Foreskin fibroblast (primary cell): ENCODE measurements at places on chromosomes 13 and 19.

- DNase-seq = no peak
Observed at GRCh38 chr19:55520691-55521292, 16.1 kb downstream of the SBK2 start.

DNA sequence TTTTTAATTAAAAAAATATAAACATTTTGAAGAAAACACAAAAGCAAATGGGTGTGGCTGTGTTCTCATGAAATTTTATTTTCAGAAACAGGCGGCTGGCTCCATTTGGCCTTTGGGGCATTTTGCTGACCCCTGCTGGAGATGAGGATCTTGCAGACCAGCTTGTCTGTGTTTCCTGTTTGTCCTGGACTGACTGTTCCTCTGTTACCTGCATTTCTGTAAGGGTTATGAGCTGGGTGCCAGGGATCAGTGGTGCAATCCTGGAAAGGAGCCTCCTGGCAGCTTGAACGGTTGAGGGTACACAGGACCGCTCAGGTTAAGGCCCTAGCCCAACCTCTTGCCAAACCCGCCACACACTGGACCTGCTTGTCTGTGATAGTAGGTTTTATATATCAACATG lies 49.9 kb downstream of the ZNF787 start:
- DNase-seq = no peak

- peak; percentile 26 for DNase-seq
Observed at GRCh38 chr19:55454787-55455243, 6.6 kb downstream of the ISOC2 start.

- no peak for DNase-seq
Observed at GRCh38 chr13:40139896-40140520, 484.5 kb downstream of the COG6 start.

GRCh38 chr13:29702912-29703351 lies 107.4 kb upstream of the SLC7A1 start:
- peak; percentile 93 for DNase-seq

DNA sequence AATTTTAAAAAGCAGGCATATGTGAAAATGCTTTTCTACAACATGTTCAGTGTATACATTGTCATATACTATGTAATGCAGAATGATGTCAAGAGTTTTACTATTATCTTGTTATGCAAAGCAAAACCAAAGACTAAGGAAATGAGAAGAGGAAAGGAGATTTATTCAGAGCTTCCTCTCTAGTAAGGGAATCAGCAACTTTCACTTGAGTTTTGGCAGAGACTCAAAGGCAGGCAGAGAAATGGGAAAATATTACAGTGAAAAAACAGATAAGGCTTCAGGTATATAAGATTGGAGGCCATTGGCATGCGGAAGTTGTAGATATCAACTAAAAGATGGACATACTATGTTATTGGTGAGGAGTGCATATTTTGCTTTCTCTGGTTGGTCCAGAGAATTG lies 512.0 kb upstream of the PCDH20 start:
- DNase-seq = no peak

DNA sequence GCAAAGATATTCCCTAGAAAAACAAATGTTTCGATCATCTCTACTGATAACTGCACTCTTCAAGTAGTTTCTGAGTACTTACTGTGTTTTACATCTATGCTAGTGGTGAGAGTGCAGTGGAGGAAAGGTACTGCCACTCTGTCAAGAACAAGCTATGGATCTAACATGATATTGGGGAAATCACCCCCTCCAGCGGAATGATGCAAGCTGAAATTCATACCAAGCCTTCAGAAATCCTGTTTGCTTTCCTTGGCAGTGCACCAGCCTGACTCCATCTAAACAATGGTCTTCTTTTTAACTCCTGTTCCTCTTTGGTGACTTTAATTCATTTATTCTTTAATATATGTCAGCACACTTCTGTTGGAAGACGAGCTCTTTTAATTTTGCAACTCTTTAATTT lies 238.0 kb downstream of the PCDH9 start:
- peak; percentile 71 for DNase-seq

- peak; percentile 89 for DNase-seq
Observed at GRCh38 chr13:102825921-102826706, 19.7 kb upstream of the ERCC5 start.

GRCh38 chr19:4233282-4233853 lies 4.0 kb downstream of the EBI3 start:
- peak; percentile 41 for DNase-seq

DNA sequence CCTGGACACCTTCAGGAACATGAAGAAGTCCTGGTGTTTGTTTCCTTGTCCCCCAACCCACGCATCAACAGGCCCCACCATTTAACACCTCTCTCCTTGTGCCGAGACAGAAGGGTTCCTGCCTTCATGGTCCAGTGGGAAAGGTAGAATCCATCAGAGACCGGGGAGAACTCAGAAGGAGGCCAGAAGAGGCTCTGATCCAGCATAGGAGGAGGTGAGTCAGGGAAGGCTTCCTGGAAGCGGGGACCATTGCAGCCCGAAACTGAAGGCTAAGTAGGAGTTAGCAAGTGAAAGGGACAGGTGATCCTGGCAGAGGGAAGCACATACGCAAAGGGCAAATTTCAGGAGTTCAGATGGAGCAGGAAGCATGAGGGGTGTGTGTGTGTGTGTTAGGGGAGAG lies 484 bp downstream of the ICAM3 start:
- DNase-seq = no peak

DNA sequence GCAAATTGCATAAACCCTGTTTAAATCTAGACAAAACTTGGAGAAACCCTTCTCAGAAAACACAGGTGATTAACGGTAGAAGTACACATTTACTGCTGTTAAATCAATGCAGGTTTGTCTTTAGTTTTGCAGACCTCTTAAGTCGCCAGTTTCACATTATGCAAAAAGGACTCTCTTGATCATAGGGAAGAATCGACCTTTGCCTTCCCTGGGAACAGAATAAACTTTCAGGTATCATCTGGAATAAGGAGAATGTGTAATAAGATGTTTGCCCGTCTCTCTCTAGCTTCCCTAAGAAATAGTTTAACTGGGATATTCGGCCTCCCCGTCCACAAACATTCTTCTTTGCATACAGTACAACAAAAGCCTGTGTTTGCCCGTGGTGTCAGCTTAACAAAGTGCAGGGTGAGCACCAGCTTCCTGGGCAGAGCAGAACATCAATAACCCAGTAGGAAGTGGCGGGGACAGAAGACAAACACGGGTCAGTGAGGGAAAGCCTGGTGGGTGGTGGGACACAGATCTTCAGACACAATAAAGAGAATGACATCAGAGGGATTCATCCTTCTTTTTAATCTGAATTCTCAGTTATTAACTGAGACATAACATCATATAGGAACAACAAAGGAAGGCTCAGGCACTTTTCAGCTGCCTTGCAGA lies 1077.7 kb upstream of the SLC10A2 start:
- DNase-seq = peak; percentile 1

- DNase-seq = no peak
Observed at GRCh38 chr19:39308531-39309304, 11.9 kb downstream of the LRFN1 start.

DNA sequence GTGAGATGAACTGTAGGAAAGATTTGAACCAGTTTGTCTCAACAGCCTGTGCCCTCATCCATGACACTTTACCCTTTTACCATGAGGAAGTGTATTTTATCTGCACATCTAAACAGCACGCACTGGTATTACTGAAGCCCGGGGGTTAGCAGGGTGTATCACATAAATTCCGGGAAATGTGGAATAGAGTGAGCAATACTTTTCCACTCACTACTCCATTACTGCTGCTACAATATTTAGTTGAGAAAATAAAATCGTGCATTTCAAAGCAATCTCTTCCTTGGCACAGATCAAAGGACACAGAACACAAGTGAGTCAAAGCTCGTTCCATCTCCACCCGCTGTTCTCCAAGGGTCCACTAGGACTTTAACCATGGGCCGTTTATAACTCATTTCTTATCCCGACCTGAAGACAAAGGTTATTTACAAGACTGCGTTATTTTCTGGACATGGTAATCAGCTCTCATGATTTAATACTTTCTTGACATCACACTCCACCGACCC lies 35.2 kb downstream of the STK24 start:
- DNase-seq = peak; percentile 50

- peak; percentile 24 for DNase-seq
Observed at GRCh38 chr19:39448271-39448670, 2.9 kb downstream of the SUPT5H start.

DNA sequence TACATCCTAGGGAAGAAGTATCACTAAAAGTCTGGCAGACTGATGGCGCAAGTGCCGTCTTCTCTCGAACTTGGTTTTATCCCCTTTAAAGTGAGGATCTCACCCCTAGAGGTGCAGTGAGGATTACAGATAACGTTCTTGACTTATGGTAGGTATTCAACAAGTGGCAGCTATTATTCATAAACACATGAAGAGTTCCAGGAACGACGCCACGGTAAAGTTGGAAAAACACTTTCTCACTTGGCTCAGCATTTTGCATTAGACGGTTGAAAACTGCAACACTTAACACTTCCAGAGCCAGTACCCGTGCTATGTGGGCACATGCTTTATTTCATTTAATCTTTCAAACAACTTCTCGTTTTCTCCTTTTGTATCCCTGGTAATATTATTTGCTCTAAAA lies 8.7 kb downstream of the PROZ start:
- no peak for DNase-seq

- peak; percentile 22 for DNase-seq
Observed at GRCh38 chr19:43934055-43934984, 762 bp downstream of the ZNF45 start.
